ENCODE measurements at places on chromosomes 2 and 18.

GRCh38 chr2:62461707-62462106, 44.3 kb downstream of the TMEM17 start:
- no peak for DNase-seq

- DNase-seq: peak; percentile 85
Observed at GRCh38 chr18:57586251-57587049, at the start of gene FECH. FECH (minus strand) TSS chr18:57586702; CDS start chr18:57586620, 82 bp downstream.

GRCh38 chr18:75377258-75377657, 50.2 kb downstream of the SMIM21 start:
- DNase-seq: no peak

DNA sequence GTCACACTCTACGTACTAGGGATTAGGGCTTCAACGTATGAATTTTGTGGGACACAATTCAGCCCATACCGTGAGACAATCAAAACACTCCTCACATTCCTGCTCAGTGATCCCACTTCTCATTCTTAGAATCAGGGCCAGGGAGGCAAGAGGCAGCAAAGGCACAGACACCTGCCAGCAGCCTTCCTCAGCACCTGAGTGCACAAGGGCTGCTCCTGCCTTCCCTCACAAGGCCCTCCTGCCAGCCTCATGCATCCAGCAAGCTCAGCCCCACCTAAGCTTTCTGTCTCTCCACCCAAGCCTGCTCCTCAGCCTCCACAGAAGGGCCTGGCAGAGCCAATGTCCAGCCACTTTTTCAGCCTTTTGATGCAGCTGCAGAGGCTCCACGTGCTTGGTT, 141.6 kb downstream of the SP3 start:
- DNase-seq: no peak

DNA sequence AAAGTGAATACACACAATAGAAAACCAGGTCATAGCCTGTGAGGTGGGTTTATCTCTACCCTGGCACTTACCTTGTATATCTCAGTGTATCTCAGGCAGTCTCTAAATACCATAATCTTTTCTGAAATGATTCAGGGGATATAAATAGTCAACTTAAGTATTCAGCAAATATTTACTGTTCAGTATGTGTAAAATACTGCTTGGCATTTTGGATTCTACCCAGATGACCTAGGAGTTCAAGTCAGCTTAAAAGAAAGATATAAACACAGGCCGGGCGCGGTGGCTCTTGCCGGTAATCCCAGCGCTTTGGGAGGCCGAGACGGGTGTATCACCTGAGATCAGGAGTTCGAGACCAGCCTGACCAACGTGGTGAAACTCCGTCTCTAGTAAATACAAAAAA, 23.8 kb downstream of the GRHL1 start:
- DNase-seq: no peak

DNA sequence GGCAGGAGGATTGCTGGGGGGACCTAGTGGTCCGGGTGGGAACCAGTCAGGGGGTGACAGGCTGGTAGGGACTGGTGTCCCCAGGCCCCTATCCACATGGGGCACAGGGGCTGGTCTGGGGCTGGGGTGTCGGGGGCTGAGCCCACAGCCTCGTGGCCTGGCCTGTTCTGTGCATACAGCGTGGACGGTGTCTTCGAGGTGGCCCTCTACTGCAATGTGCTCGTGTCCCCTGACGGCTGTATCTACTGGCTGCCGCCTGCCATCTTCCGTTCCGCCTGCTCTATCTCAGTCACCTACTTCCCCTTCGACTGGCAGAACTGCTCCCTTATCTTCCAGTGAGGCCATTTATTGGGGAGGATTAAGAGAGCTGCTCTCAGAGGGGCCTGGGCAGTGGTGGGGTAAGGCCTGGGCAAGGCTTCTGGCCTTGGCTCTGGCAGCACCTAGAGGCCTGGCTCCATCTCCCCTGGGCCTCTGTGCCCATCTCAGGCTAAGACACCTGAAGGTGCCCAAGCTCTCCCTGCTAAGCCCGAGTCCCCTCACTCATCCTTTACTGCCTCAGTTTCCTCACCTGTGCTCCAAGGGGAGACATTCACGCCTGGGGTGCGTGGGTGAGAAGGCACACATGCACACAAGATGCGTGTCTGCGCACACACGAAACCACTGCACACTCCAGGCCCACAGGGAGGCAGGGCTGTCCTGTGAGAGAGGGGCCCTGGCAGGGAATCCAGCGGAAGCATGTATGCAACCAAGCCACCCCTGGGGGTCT, 1.9 kb downstream of the CHRNG start:
- no peak for DNase-seq

DNA sequence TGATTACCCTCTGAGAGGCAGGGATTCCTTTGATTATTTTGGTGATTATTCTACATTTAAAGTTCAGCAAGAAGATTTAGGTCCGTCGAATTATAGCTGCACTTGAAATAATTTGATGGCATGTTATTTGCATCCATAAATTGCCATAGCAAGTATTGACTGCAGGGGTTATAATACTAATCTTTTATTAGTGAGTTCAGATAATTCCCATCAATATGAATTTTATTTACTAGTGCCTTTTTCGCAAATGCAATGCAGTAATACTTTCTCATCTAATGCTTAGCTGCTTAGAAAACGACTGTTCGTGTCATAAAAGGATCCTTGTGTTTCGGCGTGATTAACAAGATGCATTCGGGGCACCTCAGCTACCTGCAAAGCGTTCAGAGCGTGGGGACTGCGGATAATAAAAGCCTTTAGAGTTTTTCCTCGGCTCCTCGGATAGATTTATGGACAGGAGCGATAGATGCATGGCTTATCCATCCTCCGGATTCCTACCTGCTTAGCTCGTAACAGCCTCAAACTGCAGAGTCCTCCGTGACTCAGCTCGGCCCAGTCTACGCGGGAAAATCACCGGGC, 2.5 kb upstream of the GBX2 start:
- no peak for DNase-seq

GRCh38 chr2:128584296-128584890, 265.7 kb upstream of the HS6ST1 start:
- no peak for DNase-seq

DNA sequence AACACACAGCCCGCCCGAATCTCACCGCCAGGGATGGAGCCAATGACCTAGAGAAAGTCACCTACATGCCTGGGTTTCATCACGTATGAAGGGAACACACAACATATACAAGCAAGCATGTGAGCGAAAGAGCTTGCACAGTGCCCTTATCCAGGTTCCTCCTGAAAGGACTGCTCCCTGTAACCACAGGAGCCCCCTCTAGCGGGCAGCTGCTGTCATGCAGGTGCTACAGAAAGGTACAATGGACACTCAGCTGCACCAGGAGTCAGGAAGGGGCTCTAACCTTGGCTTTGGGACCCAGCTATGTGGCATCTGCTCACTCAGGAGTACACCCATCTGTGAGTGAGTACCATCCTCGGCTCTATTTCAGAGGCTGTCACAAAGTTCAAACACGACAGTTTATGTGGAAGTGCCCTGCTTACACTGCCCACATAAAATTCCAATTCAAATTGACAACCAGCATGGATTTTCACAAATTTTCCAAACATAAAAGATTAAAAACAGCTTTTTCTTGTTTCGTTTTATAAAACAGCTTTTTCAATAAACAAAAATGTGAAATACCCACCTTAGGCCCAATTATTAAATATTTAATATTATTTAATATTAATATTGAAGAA, 3.5 kb downstream of the NDUFA10 start:
- peak; percentile 66 for DNase-seq

- no peak for DNase-seq
Observed at GRCh38 chr18:67608191-67608590, 91.7 kb upstream of the DSEL start.

DNA sequence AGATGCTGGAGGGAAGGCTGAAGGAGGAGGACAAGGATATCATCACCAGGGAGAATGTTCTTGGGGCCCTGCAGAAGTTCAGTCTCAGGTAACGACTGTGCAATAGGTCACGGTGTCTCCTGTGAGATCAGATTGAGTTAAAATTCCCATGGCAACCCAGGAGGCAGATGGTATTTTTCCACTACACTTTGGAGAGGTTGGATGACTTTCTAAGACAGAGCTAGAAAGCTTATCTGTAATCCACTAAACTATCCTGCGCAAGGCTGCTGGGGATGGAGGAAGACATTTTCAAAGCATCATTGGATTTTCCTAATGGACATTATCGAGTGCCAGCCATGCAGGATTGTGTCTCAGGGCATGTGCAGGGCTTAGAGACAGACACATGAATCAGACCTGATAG, 74.6 kb downstream of the ARMC9 start:
- no peak for DNase-seq

DNA sequence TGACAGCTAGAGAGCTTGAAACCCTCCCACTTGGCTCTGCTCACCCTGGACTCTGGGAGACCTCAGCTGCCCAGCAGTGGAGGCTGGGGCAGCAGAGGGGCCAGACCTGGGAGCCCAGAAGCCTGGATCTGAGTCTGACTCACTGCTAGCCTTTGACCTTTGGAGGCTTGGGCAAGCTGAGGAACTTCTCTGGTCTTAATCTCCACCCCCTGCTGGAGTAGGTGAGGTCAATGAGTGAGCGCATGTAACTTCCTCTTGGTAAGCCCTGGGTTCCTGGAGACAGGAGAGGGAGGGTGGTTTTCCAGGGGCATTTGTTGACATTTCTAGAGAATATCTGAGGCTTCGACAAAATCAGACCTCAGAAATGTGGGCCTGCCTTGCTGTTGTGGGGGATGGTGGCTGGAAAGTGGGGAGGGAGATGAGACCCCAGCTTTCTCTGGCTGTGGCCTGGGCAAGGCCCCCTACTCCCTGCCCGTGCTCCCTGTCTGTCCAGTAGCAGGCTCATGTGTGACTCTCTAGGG, 73.0 kb upstream of the YWHAQ start:
- no peak for DNase-seq

- DNase-seq: peak; percentile 81
Observed at GRCh38 chr2:200469708-200470211, 40.1 kb downstream of the KCTD18 start.

DNA sequence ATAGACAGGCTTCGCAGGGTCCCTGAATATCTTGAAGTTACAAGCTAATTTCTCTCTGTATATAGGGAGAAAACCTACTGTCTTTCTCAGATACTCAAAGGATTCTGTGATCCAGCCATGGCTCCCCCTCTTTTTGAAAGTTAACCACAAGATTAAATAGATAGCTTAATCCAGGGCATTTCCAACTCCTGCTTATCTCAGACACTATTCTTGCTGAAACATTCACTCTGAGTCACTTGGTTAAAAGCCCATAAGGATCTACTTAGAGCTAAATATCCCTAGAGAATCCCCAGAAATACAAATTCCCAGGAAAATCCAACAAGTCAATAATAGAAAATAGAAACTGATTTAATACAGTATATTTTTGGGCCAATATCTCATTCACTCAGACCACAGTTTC, 179.1 kb upstream of the LYPD1 start:
- no peak for DNase-seq

DNA sequence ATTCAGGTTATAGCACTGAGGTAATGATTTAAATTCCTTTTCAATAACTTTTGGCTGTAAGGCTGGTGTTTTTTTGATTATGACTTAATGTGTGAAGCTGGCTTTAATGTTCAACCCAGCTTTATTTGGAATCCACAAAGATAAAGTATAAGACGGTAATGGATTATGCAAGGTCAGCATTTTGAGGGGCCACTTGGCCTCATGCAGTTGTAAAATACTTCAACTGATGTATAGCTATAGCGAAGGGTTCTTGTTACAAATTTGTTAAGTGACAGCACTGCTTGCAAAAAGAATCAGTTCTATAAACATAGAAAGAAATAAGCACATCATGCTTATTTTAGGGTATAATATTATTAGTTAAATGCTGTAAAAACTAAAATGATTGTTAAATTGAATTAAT, 36.6 kb downstream of the LRP1B start:
- DNase-seq: no peak

- DNase-seq: no peak
Observed at GRCh38 chr2:36655453-36655852, 41.1 kb upstream of the VIT start.

Measured in tongue (tissue), 3 donors.